ENCODE measurements at places on chromosomes 5 and 9. TPM values are rescaled to one million over a fixed set of nuclear protein-coding genes. Genes with fewer than 3 reads are reported as not detected.
A peak's percentile ranks its signal among the peaks of the same experiment; 100 is the strongest.

DNA sequence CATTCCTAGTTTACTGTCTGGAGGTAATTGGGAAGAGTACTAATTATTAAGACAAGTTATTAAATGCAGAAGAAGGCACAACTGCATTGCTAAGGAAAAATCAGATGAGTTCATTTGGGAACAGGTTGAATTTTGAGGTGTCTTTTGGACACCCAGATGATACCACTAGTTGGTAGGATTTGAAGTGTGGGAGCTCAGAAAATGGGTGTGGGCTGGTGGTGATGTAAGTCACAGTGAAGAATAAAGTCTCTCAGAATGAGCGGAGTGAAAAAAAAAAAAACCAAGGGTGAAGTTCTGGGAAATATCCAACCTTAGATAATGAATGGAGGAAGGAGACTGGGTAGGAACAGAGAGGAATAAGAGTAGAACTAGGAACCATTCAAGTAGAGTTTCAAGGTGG is 35.6 kb upstream of the MYORG start:
- no peak for DNase-seq

Gene PCDHGB5
- total RNA-seq: 4.2 TPM

GRCh38 chr9:74431467-74431866 is 65.7 kb upstream of the RORB start:
- no peak for DNase-seq

- DNase-seq: peak; percentile 60
Observed at GRCh38 chr5:164191240-164191639, 685.8 kb downstream of the MAT2B start.

DNA sequence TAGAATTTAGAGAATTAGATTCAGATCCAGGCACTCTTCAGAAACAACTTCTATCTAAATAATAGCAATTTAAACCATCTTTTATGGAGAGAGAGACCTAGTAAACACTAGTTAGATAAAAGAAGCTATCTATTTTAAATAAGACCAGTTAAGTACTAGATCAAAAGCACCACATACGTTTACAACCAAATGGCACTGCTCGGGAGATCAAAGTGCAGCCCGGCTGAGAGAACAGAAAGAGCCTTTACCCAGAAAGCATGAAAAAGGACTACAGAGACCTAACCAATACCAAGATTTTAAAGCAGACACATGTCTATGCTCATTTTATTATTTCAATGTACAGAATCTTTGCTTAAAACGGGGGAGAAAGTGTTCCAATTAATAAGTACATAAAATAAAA is 30.8 kb downstream of the LIX1 start:
- DNase-seq: no peak

Gene C7
- total RNA-seq: 317 TPM

DNA sequence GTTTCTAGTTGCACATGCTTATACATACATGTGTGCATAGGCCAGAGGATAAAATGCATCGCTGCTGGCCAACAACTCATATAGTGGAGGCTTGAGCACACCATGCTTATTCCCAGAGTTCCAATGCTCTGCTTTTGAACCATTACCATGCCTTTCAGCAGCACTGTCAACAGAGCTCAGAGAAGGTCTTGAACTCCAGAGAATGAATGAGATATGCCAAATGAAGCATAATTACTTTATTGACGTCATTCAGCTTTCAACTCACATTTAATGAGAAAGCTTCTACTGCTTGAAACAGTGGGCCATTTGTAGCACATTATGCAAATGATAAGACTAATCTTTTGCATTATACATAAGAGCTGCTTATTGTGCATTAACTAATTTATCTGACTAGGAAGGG is 765.3 kb upstream of the GRAMD2B start:
- peak; percentile 49 for DNase-seq

- no peak for DNase-seq
Observed at GRCh38 chr5:4137781-4138180, 542.1 kb downstream of the IRX1 start.

Measured in stomach (tissue), 19 donors.